Choroid plexus epithelial cell (primary cell): ENCODE measurements at places on chromosomes 6 and 20.

- no peak for DNase-seq
Observed at GRCh38 chr20:34715384-34715783, 11.2 kb downstream of the TP53INP2 start.

GRCh38 chr6:35154262-35154661 is 13.1 kb upstream of the TCP11 start:
- no peak for DNase-seq

DNA sequence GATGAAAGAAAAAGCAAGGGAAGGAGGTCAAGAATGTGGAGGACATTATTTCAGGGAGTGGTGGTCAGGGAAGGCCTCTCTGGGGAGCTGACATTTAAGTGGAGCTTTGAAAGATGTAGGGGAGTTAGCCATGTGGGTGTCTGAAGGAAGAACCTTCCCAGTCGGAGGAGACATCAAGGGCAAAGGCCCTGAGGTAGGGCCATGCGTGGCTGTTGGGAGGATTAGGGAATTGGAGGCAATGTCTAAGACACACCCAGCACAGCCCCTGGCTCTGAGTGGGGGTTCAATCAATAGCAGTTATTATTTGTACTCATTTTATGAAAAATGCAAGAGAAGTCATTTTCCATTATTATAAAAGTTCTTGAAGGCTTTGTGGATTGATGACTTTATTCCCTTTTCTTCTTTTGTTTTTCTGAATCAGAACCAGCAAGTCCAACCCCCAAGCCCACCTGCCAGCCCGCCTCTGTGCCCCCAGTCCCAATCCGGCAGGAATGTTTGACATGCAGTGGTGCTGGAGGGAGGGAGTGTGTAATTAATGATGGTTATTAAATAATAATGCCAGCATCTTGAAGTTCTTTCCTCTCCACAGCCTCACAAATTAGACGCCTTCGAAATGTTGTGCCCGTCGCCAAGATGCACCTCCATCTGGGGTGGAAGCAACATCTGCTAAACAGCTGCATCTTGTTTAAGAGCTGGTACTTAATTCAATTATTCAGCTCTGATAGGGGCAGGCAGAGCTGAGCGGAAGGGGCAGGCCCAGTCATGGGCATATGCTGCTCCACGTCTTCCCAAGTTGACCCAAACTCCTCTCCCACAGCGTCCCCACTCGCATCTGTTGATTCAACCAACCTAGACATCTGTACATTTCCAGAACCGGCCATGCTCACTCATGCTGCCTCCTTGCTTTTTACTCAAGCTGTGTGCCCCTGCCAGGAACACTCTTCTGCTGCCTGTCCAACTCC is 81.3 kb upstream of the SIRPA start:
- DNase-seq, result no peak

GRCh38 chr6:92708945-92709344 is 710.4 kb downstream of the EPHA7 start:
- DNase-seq, result peak; percentile 2

- no peak for DNase-seq
Observed at GRCh38 chr6:25017486-25017885, 81.7 kb upstream of the RIPOR2 start.

DNA sequence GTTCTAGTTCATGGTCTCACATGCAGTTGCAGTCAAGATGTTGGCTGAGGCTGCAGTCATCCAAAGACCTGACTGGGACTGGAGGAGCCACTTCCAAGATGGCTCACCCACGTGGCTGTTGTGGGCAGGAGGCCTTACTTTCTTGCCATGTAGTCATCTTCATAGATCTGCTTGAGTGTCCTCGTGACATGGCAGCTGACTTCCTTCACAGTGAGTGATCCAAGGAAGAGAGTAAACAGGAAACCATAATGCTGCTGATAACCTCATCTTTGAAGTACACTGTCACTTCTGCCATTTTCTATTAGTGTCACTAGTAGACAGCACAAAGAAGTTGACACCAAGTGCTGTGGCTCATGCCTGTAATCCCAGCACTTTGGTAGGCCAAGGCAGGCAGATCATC is 40.1 kb upstream of the AKIRIN2 start:
- DNase-seq, result no peak

GRCh38 chr6:75397656-75398465 is 95.7 kb downstream of the FILIP1 start:
- peak; percentile 38 for DNase-seq

DNA sequence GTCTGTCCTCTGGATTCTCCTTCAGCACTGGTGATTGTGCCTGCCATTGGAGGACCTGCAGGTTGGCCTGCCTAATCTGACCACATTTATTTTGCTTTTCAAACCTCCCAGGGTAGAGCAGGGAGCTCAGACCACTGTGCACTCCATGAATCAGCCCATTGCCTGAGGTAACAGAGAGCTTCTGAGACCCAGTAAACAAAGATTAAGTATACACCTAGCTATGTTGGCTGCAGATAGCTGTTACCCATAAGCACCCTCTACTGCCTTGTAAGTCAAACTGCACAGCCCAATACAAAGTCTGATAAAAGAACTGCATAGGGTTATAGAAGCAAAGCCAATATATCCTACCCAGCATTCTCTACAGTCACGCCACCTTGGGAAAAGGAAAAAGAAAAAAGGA is 338.7 kb downstream of the HTR1B start:
- DNase-seq, result peak; percentile 67

- DNase-seq, result no peak
Observed at GRCh38 chr6:63783096-63783495, 147.5 kb downstream of the PHF3 start.

- no peak for DNase-seq
Observed at GRCh38 chr6:152012227-152012626, 204.7 kb downstream of the ESR1 start.

- DNase-seq, result peak; percentile 29
Observed at GRCh38 chr20:50338479-50339391, 148.1 kb downstream of the CEBPB start.

DNA sequence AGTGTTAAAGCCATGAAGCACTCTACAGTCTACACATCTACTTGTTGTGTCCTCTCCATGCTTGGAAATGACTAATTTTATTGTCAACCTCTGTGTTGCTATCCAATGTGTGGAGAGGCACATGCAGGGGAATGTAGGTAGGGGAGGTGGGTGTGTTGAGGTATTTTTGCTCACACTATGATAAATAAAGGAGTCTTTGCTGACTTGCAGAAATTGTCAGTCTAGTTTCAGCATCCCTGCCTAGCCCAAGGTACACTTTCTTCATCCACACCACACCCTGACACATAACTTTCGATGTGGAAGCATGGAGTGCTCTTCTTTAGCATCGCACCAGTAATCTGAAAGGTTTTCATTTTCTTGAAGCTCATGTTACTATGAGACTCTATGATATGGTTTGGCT is 264.0 kb downstream of the TRDN start:
- DNase-seq, result no peak
